WTC11 (cell line): ENCODE measurements at places on chromosomes 1 and 21.

GRCh38 chr21:25842925-25843324, 108.2 kb downstream of the GABPA start:
- no peak for DNase-seq

DNA sequence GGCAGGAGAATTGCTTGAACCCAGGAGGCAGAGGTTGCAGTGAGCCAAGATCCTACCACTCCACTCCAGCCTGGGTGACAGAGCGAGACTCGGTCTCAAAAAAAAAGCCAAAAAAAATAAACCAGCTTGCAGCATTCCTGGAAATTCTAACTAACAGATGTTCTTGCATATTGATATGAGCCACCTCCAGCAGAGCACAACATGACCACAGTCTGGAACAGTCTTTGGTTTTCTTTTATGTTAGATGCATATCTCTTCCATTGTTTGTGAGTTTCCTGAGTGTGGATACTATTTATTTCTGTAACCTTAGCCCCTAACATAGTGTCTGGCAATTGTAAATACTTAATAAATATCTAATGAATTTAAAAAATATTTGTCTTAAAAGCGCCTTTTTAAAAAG, 23.9 kb downstream of the IFNAR1 start:
- DNase-seq: no peak

GRCh38 chr21:34887725-34888568, 161.2 kb downstream of the RUNX1 start:
- peak; percentile 40 for DNase-seq

- DNase-seq: no peak
These were observed 122.0 kb downstream of the LACTBL1 start for GRCh38 chr1:22850681-22851080.

DNA sequence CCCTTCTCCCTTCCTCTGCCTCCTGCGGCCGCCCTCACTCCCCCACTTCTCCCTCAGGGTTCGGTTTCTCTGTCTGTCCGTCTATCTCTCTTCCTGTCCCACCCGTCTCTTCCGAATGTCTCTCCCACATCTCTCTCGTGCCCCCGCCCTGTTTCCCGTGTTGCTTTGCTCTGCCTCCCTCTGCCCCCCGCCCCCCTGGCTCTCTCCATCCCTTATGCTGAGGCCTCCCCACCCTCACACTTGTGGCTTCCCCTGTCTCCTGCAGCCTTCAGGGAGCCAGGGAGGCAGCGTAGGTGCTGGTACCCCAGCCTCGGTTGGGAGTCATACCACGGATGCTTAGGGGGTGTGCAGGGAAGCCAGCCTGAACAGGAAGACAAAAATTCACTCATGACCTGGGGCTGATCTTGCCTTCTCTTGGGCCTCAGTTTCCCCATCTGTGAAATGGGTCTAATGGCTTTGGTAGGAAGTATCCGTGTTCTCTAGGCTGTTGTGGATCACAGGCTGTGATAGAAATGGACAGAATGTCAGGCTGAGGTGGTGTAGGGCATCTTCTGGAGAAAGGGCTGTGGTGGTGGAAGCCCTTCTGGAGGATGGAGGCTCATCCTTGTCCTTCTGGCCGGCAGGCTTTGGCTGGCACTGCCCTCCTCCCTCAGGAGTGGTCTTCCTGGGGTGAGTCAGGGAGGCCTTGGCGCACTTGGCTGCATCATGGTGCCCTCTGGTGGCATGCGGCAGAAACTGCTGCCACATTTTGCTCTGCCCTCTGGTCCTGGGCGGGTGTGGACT, 55.5 kb downstream of the FOXO6 start:
- DNase-seq: peak; percentile 82

DNA sequence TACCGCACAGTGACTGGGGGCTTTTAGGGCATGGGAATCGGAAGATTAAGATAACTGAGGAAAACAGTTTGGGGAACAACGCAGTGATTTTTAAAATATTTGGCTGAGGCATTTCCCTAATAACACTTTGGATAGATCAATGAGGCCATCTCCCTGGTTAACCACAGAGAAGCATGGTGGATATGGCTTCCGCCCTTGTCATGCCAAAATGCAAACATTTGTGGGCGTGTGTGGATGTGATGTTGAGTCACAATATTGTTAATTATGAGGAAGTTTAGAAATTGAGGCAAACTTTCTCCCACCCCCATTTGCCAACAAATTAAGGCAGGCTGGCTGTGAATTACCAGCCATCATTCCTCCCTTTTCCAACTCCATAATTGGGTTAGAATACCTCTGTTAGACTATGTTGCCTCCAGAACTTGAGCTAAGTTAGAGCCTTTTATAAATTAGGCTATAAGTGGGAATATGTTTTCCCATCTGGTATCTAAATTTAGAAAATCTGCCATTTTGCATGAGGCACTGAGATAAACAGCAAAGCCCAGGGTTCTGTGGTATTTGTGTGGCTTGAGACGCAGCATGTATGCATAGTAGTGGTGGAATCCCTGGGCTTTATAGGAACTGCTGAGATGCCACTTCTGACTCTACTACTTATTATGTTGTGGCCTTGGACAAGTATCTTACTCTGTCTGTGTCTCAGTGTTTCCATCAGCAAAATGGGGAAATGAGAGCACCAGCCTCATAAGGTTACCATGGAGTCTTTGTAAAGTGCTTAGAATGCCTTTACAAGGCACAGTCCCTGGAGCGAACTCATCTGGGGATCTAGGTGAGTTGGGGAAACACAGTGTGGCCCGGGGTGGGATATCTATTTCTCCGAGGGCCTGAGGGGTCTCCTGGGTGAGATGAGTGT, 154.6 kb downstream of the C1orf94 start:
- no peak for DNase-seq

DNA sequence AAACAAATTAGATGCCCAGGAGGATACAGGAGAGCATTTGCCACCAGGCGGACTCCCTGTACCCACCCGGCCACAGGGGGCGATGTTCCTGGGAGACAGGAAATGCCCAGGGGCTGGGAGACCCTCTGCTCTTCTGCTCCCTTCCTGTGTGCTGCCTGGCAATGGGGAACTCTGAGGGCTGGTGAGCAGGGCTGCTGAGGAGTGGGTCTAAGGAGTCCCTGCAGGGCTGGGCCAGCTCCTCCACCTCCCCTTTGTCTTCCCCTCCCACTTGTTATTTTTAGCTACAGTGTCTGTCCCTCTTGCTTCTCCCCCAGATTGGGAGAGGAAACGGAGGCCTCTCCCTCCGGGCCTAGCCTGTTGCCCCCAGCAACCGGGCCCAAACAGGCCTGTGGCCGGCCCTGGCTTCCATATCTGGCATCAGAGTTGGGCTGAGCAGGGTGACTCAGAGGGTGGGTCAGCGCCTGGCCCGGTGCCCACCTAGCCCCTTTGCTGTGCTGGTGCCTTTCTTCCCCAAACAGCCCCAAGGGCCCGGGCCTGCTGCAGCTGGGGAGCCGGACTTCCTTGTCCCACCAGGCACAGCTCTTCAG, 11.6 kb downstream of the LMNA start:
- DNase-seq: peak; percentile 86

DNA sequence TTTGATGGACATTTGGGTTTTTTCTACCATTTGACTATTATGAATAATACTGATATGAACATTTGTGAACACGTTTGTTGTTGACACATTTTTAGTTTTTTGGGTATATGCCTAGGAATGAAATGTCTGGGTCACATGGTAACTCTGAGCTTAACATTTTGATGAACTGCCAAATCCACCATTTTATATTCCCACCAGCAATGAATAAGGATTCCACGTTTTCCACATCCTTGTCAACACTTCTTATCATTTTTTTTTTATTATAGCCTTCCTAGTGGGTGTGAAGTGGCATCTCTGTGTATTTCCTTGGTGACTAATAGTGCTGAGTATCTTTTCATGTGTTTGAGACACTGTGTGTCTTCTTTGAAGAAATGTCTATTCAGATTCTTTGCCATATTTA, 67.6 kb downstream of the RASAL2 start:
- DNase-seq: no peak

GRCh38 chr1:5983361-5984103, 8.7 kb downstream of the NPHP4 start:
- no peak for DNase-seq

DNA sequence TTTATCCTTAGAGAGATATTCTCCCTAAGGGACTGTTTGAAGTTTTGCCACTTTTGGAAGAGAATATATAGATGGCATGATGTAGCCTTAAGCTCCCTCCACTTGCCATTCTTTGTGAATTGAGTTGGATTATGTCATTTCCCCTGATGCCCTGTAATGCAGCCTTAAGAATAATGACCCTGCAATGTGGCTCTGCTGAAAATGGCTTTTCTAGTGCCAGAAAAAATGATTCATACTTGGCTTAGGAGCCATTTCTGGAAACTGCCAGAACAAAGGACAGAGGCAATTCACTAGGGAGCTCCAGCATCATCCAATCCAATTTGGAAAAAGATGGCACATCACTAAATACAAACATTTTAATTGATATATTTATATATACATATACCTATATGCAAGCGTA, 265.3 kb downstream of the SPATA17 start:
- DNase-seq: no peak

GRCh38 chr1:77757603-77758002, 2.0 kb downstream of the USP33 start:
- DNase-seq: no peak

GRCh38 chr21:32083197-32083596, 195.7 kb downstream of the MIS18A start:
- no peak for DNase-seq

DNA sequence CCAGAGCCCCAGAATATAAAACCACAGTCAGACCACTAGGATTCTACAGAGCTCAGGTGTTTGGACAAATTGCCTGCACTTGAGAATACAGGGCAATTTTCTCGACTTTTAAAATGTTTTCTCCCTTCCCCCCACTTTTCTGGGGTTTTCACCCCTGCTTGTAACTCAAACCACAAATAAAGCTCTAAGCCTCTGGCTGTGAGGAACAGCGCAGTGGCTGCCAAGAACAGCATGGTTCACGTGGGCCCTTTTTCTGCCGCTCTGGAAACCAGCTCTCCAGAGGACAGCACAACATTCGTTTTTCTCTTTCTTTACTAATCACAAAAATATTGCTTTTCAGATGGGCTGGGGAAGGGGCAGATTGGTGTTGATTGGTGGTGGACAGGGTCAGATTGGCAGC, 102.2 kb upstream of the JUN start:
- DNase-seq: no peak
